Astrocyte (in vitro differentiated cells and primary cell): ENCODE measurements at places on chromosomes 2 and 18. TPM values are rescaled to one million over a fixed set of nuclear protein-coding genes. Genes with fewer than 3 reads are reported as not detected.

The ZNF892 gene
- total RNA-seq: 4.8 and 5.9 TPM in 2 replicates

The CHRND gene
- total RNA-seq: not detected in 2 replicates

The POTEI gene
- 0.32 and 0.50 TPM in 2 replicates for total RNA-seq

The ACVR1 gene
- total RNA-seq: 45.9 and 54.6 TPM in 2 replicates

The PRKAG3 gene
- not detected in 2 replicates for total RNA-seq

The SPHKAP gene
- not detected in 2 replicates for total RNA-seq

The GTF3C2 gene
- 52.9 and 61.3 TPM in 2 replicates for total RNA-seq

The UCN gene
- 1.1 and 1.5 TPM in 2 replicates for total RNA-seq

The BCL2 gene
- total RNA-seq: 1.0 and 1.7 TPM in 2 replicates

The CACNB4 gene
- 1.8 and 2.9 TPM in 2 replicates for total RNA-seq

The TTR gene
- not detected in 2 replicates for total RNA-seq

The GCG gene
- not detected in 2 replicates for total RNA-seq

The CABLES1 gene
- 12.2 and 14.5 TPM in 2 replicates for total RNA-seq

The CEP68 gene
- 6.9 and 8.1 TPM in 2 replicates for total RNA-seq
